ENCODE measurements at places on chromosomes 1 and 21. TPM values are rescaled to one million over a fixed set of nuclear protein-coding genes. Genes with fewer than 3 reads are reported as not detected.

DNA sequence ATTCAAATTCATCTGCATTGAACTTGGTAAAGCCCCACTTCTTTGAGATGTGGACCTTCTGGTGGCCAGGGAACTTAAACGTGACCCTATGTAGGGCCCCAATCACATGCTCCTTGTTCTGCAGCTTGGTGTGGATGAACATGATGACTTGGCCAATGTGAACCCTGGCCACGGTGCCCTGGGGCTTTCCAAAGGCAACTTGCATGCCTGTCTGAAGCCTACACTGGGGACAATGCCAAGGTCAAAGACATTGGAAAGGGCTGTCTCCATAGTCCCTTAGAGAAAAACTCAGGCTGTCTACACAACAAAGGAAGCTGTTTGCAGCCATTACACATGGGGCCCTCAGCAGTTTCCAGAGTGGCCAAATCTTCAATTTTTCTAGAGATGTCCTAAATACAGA, 8.9 kb upstream of the VPS13D start:
- DNase-seq: no peak

DNA sequence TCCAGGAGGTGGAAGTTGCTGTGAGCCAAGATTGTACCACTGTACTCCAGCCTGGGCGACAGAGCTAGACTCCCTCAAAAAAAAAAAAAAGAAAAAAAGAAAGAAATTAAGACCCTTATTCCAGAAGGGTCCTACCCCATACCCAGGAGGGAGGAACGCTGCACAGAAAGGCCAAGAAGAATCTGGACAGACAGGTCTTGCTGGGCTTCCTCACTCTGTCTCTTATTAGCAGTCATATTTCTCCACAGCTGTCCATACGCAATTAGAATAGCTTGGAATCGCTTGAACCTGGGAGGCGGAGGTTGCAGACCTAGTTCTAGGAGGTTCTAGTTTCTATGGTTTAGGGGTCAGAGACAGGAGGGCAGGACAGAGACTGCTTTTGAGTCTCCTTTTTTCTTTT, 3.2 kb upstream of the PAQR7 start:
- peaks cover 9% of the 10 kb centered on the region for H3K4me1 ChIP-seq
- H3K4me3 ChIP-seq: no peak overlapping the region

DNA sequence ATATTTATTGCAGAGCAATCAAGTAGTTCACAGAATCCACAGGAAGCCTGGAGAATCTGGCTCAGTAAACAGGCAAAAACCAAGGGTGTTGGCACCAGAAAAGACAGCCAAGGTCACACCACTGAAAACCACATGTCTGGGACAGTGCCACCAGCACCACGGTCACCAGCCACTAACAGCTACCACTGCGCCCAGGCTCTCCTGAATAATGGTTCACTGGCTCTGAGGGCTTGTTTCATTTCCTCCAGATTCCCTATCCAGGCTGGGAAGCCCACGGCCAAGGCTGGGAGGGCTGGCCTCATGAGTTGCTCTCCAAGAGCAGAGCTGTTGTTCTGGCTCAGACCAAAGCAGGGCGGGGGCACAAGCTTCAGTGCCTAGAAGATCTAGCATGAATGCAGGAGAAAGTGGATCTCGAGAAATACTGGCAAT, 54.5 kb upstream of the PTGFRN start:
- no peaks in the 10 kb centered on the region for H3K36me3 ChIP-seq
- H3K27me3 ChIP-seq: no peaks in the 10 kb centered on the region
- no peak for DNase-seq
- no peak overlapping the region for H3K27ac ChIP-seq

Gene ACTL8
- total RNA-seq: not detected

Measured in upper lobe of right lung (tissue), 1 donor.